ENCODE measurements at places on chromosomes 5 and 9.

GRCh38 chr9:131145245-131145644 is 19.9 kb downstream of the NUP214 start:
- no peak for DNase-seq

- no peak for DNase-seq
These were observed 326.7 kb downstream of the ASTN2 start for GRCh38 chr9:117088140-117088539.

DNA sequence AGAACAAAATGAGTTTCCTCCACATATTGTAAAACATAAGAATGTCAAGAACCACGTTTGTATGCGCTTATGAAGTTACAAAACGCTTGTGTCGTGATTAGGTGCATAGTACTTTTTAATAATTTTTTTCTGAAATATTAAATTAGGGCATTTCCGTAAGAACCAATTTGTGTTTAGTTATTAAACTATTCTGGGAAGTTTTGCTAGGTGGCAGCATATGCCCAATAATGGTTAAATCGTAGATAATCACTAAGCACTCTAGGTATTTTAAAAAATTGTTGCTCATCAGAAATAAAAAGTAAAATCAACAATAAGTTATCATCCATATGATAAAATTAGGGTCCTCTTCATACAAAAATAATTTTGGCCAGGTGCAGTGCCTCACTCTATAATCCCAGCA is 5.4 kb downstream of the SRFBP1 start:
- DNase-seq = no peak

DNA sequence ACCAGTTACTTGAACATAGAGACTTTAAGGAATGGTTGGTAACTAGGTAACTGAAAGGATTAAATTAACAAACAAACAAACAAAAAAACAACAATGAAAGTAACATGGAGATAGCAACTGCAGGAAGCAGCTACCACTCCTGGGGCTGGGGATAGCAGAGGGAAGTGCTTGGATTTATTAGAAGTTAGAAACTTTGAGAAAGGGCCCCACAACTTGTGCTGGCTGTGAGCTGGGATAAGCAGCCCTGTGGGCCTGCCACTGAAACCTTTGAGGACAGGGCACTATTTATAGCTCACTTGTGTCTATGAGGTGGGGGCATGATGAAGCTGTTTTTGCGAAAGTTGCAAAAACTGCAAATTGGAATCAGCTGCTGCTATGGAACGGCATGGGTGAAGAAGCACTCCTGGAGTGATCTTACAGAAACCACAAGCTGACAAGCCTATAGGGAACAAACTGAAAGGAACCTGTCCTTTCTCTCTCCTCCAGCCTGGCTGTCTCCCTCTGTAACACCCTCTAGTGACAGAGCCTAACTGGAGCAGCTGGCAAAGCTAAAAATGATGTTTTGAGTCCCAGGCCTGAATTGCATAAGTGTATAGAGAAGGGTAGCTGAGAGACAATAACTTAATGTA is 91.4 kb upstream of the RANBP6 start:
- no peak for DNase-seq

DNA sequence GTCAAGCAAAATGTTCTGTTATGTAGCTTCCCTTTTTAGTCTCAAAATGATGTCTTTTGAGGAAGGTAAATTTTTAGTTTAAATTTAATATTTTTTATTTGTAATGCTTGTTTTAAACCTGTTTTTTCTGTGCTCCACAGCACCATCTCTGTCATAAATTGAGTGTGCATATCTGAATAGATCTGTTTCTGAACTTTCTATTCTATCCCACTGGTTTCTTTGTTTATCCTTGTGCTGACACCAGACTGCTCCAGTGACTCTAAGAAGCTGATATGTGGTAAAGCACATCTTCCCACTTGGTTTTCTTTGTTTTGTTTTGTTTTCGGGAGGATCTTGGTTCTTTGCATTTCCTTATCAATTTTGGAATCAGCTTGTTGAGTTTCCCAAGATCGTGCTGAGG is 7.1 kb upstream of the RNF145 start:
- DNase-seq = no peak

DNA sequence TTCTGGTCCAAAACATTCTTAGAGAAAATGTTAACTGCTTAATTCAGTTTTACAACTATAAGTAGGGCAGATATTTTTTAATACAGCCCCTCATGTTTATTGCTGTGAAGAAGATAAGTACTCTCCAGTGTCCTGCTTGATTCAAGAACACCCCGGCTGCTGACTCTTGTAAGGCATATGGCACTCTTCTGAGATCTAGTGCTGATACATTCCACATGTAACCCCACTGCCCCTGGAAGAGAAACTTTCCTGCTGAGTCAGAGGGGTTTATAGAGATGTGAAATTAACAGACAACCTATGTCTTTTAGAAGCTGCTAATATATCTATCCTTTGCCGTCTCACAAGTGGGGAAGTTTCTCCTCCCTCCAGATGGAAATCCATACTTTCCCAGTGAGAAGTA is 1.0 kb upstream of the MINAR2 start:
- no peak for DNase-seq

- DNase-seq = no peak
These were observed 8.8 kb upstream of the BARX1 start for GRCh38 chr9:93963969-93964368.

DNA sequence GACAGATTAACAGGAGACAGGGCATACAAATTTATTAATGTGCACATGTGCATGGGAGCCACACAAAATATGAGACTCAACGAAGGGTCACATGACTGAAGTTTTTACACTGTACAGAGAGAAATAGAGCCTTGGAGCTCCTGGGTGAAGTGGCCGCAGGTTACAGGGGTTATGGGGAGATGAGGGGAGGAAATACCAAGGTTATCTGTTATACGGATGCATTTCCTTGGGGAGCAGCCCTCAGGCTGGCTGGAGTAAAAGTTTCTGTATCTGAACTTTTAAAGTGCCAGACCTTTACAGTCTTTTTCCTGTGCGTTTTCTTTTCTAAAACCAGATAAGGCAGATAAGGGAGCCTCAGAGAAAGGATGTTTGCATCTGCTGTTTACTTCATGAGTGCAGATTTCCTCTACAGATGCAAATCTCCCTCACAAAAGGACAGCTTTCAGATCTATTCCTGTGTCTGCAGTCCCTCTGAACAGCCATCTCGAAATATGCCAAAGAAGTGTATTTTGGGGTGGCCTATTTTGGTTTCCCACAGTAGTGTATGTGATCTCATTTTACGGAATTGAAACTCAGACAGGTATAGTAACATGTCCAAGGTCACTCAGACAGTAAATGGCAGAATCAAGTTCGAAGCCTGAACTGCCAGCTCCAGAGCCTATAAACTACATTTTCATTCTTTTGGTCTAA is 139.3 kb upstream of the FBXL17 start:
- no peak for DNase-seq

DNA sequence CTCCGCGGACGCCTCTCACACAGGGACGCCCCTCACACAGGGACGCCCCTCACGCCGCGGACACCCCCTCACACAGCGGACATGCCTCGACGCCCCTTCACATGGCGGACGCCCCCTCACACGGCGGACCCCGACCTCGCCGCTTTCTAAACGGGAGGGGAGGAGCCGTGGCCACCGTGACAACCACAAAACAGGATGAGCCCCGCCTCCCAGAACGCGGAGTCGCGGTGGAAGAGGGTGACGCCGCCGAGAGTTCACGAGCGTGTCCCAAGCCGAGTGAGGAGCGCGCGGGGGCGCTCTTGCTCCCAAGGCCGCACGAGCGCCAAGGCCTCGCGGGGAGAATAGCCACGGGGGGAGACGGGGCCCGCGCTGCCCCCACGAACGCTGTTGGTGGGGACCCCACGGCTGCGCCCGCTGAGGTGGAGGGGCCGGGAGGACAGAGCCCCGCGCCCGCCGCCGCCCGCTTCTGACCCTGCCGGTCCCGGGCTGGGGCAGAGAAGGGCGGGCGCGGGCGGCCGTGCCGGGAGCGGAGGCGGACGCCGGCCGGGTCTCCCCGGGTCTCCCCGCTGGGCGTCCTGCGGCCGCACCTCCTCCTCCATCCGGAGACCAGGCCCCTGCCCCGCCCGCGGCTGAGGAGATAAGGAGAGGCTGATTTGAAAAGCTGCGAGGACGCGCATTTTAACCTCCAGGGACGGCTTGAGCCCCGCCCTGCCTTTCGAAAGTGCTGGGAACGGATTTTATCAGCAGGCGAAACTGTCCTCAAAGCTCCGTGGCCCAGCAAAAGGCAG is 3.9 kb upstream of the NKD2 start:
- no peak for DNase-seq

- DNase-seq = no peak
These were observed 21.4 kb downstream of the WDR70 start for GRCh38 chr5:37400501-37400900.

GRCh38 chr5:16674750-16675149 is 58.0 kb upstream of the RETREG1 start:
- DNase-seq = no peak

DNA sequence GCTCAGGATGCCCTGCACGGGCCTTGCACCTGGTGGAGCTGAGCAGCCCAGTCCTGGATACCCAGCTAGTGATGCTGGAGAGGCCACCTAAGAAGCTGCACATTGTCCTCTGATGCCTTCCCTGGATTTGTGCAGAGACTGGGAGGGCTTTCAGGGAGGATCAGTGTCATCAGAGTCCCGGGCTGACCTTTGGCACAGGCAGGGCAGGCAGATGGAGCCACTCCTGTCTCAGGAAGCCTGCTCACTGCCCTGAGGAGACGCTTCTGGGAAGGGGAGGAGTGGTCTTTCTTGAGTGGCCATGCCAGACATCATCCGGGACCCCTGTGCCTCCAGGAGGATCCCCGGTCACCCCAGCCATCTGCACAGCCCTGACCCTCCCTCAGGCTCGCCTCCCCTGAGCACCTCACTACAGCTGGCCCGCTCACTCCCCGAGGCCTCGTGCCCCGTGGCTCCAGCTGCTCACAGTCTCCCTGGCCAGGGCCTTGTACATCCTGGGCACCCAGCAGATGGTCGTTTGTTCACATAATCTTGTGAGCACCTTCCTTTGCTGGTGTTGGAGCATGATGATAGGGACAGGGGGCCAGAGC is 47.2 kb upstream of the FCN2 start:
- no peak for DNase-seq

DNA sequence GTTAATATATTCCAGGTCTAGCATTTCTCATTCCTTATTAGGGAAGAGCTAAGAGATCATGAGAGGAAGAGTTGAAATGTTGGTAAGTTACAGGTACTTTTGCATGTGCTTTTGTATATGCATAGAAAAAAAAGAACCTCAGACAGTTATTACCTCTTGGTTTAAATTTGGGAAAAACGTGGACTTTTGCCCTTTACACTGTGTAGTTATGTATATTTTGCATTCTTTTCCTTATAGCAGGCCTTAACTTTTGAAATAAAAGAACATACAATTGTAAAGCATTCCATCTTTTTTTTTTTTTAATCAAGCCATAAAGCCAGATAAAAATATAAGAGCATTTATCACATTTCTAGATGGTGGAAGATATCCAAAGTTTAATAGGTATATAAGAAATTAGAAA is 61.4 kb downstream of the RIC1 start:
- DNase-seq = no peak

DNA sequence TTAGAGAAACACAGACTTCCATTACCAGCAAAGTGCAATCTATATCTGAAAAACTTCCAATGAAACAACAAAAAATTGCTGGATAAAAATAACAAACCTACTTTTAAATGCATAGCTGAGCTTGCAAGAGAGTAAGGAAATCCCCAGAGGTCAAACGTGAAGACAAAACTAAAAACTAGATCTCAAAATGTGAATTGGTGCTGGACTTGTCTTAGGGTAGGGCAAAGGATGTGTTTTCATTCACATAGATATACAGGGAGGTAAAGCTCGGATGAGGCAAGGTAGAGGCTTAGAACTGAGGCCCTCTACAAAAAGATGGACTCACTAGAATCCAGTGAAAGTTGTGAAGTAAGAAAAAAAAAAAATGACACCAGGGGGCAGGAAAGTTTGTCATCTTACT is 13.6 kb upstream of the RASA1 start:
- no peak for DNase-seq

- no peak for DNase-seq
These were observed 10.5 kb upstream of the TRIM36 start for GRCh38 chr5:115180165-115180709.

GRCh38 chr5:158492136-158492535 is 607.6 kb downstream of the EBF1 start:
- DNase-seq = no peak

GRCh38 chr5:177312649-177313181 is 1.0 kb upstream of the MXD3 start:
- no peak for DNase-seq

DNA sequence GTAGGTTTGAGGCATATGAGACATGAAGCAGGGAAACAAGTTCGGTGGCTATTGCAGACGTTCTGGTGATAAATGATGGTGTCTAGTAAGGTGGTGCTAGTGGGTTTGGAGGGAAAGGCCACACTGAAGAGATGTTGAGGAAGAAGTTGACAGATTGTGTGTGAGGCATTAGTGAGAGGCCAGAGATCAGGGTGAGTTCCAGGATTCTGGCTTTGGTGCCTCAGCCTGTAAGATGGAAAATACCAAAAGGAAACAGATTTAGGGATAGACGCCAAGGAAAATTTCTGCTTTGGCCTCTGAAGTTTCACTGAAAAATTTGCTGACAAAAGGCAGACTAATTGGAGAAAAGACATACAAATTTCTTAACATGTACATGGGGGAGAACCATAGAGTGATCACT is 6.4 kb upstream of the PAIP1 start:
- no peak for DNase-seq

DNA sequence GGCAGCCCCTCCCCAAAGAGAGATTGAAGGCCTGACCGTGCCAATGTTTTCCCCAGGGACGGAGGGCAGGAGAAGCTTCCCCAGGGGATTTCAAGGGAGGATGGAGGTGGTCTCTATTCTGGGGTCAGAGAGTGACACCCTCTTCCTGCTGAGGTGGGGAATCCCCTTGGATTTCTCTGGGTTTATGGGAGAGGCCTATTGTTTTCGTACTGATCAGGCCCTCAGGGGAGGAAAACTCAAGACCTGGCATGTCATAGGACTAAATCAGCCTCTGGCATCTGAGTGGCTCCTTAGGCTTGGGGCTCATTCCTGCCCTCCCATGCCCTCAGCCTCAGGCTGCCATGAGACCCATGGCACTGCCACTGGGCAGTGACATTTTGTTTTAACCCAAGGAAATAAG is 44.6 kb downstream of the IRF1 start:
- no peak for DNase-seq

DNA sequence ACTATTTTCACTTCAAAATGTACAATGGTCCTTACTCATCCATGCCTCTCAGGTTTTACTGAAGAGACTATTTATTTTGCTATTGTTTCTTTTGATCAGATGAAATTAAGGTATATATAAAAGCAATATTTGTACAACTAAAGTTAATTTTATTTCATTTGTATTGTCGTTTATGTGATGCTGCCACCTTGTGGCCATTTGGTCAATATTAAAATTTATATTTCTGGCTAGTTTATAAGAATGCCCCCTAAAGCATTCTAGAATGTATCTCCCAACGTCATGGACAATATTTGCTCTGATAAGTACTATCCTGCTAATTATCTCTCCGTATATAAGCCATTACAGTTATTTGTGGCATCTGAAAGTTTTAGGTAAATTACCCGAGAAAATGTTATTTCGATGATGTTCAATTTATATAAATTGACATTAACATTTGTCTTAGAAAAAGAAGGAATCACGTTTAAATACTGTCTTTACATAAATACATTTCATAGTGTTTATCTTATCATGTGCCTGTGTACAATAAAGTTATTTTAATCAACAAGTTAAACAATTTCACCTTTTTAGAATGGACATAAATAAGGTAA is 680.0 kb downstream of the TAF11L14 start:
- no peak for DNase-seq
